Fibroblast of villous mesenchyme (primary cell): ENCODE measurements at places on chromosomes 4 and X. TPM values are rescaled to one million over a fixed set of nuclear protein-coding genes. Genes with fewer than 3 reads are reported as not detected.
A peak's percentile ranks its signal among the peaks of the same experiment; 100 is the strongest.

- DNase-seq, result peak; percentile 60
Measured at GRCh38 chrX:52574416-52575275, 57.8 kb upstream of the XAGE1B start.

DNA sequence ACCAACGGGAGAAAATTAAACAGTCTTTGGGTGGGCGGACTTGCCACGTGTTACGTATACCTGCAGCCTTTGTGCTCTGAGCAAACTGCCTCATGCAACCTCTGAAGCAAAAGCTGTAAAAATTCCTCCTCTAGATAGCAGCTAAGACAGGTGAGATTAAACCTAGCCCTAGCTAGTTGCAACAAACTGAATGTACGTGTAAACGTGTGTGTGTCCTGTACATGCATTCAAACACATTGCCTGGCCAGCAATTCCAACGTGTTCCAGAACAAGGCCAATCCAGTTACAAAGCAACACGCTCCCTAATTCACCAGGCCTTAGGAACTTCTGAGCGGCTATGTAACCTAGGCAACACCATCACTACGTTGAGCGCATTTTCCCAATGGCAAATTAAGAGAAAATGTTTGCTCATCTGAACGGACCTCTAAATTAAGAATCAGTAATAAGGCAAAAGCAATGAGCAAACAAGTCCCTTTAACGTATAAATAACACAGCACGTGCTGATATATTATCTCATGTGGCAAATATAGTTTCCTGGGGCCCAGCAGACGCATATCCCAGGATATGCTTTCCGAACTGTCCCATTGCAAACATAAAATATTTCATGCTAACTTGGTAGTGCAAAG is 792 bp downstream of the PPID start:
- DNase-seq, result peak; percentile 48

- DNase-seq, result no peak
Measured at GRCh38 chr4:112289407-112290253, 3.9 kb upstream of the TIFA start.

GRCh38 chr4:8133897-8134563 is 24.6 kb downstream of the ABLIM2 start:
- DNase-seq, result no peak

DNA sequence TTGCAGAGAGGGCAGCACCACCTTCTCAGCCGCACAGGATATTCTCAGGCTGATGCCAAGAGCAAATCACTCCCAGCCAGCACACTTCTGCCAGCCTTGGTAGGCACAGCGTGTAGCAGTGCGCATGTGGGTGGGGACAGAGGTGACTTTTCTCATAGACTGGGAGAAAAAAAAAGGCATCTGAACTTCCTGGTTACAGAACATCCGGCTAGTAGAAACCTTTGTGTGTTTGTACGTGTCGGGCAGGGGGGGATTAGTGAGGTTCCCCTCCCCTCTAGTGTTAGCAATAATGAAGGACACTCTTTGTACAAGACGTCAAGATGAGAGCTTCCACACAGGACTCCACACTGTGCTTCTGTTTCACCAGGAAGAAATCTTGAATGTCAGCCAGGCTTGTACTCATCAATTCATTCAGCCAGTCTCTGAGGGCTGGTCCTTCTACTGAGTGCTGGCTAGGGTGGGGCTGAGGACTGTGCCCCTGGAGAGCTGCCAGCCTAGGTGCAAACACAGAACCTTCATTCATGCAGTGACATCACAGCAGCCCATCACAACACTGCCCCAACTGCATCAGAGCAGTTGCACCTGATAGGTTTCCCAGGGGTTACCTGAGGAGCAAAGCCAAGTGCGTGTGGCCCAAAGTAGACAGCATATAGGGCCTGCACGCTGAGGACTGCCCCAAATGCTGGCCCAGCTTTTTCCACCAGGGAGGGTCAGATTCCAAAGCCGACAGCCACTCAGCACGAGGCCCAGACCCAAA is 34.7 kb downstream of the SLC25A5 start:
- DNase-seq, result no peak

DNA sequence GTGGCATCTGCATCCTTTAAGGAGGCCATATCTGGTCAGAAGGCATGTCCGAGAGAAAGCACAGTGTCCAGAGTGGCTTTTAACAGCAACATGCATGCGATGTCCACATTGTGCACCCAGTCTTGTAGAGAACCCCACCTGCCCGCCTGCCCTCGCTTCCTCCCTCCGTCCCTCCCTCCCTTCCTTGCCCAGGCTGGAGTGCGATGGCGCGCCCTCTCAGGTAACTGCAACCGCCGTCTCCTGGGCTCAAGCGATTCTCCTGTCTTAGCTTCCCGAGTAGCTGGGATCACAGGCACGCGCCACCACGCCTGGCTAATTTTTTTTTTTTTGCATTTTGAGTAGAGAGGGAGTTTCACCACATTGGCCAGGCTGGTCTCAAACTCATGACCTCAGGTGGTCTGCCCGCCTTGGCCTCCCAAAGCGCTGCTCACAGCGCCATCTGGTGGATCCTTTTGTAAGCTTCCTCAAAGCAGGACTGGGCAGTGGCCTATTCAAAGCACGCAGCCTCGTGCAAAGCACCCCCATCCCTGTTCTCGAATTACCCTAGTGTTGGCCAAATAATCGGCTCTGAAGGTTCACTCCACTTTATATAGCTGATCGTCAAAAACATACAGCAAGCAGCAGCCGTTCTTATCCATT is 15.0 kb downstream of the BRCC3 start:
- DNase-seq, result peak; percentile 25

- DNase-seq, result no peak
Measured at GRCh38 chr4:126136922-126137781, 822.4 kb downstream of the FAT4 start.

- no peak for DNase-seq
Measured at GRCh38 chr4:186553717-186554116, 1.6 kb downstream of the MTNR1A start.

DNA sequence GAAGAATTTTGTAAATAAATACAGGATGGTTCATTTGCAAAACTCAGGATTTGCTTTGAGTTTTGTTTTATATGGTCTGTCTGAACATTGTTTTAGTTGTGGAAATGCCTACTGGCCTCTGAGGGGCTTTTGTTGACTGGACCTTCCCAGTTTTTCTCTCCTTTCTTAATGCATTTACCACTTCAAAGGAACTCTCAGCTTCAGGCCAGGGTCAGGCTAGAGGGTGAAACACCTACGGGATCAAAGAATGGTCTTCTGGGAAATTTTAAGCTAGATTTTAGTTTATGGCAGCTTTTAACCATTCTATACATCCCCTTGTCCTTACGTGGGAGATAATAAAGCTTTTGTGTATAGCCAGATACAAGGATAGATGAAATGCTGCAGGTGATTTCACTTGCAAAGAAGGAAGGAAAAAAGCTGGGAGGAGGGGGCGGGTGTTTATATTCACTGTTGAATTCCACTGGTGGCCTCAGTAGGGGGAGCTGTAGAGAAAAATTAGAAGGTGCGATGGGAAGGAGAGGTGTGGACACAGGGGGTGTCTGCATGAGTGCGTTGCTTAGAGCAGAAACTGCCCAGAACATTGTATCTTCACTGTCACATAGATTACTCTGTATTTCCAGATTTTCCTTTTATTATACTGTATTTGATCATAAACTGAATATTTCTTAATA is 151.8 kb downstream of the TSPAN5 start:
- DNase-seq, result no peak

DNA sequence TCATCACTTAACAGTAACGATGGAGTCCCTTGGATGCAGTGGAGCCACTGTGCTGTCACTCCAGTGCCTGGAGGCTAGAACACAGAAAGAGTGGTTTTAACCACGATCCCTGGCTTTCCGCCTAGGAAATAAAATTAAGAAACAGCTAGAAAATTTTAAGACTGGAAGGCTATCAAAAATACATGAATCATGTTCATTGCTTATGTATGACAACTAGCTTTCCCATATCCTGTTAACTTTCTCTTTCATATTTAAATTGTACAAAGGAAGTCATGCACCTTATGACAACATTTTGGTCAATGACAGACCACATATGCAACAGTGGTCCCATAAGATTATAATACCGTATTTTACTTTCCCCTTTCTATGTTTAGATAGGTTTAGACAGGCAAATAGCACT is 115.1 kb downstream of the GALNTL6 start:
- DNase-seq, result no peak

DNA sequence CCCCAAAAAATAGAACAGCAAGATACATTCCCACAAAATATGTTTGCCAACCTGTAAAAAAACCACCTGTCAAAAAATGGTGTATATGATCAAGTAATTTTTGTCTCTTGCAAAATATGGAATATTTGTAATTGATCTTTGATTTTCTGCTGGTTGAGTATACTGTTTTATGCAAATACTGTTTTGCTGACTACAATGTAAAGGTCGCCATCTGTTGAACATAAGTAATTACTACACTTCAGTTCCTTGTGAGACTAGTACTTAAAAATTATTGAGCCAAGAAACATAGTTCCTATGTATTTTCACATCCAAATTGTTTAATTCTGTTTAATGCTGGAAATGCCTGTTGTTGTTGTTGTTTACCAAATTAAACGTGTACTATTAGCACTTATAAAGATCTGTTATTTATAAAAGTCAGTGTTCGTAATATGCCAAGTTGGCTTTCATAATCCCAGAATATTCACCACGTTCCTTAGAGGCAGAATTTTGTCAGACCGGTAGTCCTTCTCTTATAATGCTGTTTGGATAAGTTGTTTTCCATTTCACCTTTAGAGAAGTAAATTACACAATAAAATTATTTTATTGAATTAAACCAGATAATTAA is 144.2 kb downstream of the PDLIM5 start:
- DNase-seq, result peak; percentile 72

GRCh38 chr4:138869631-138870030 is 145.9 kb upstream of the NOCT start:
- no peak for DNase-seq

DNA sequence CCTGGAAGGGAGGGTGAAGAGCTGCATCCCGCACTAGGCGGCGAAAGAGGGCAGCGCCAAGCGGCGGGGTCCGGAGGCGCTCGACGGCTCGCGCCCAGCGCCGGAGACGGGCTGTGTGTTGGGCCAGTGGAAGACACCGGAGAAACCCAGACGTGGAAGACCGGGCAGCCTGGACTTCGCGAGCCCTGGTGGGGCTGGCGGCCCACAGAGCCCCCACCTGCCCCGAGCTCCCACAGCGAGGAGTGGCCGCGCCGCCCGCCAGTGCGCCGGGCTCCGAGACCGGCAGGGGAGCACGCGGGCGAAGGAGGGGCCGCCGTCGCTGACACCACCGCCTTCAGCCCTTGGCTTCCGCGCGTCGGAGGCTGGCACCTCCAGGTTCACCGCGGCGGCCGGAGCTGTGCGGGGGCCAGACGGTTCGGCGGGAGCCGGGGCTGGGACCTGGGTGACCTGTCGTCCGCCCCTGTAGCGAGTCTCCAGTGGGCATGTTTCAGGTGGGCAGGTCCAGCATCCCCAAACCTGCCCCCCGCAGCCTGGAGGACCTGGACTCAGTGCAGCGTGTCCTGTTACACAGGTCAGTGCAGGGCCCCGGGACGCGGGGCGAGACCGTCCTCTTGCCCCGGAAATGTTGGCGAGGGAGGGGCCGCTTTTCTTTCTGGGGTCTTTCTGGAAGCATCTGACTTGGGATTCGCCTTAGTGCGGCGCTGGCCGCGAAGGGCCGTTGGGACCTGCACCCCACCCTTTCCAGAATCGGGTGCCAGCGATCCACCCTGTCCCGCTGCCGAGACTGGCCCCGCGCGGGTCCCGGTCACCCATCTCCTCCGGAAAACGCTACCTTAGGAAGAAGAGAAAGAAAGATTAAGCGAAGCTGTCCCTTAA is 9.6 kb upstream of the INTU start:
- DNase-seq, result peak; percentile 11

- no peak for DNase-seq
Measured at GRCh38 chr4:76283900-76284299, 22.6 kb upstream of the STBD1 start.

GRCh38 chr4:169428376-169428775 is 157.6 kb upstream of the SH3RF1 start:
- peak; percentile 13 for DNase-seq

DNA sequence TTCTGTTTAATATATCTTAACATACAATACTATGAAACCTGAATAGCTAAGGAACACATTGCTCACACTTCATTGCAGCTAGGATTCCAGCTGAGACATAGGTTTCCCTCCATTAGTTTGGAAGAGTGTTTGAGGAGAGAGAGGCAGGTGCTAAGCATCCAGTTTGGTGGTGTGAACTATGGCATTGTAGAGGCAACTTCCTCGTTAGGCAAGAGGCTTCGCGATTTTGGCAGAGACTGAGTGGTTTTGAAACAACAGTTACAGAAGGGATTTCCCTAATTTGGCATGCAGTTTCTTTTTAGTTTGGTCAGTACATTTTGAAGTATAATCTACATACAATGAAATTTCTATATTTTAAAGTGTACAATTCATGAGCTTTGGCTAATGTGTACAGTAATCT is 117.1 kb upstream of the BMP3 start:
- no peak for DNase-seq

GLRB gene
- 6.8 and 16.4 TPM in 2 replicates for total RNA-seq

CXCL5 gene
- 0.32 and 2.2 TPM in 2 replicates for total RNA-seq

OPRPN gene
- total RNA-seq, result not detected in 2 replicates

CT45A1 gene
- not detected in 2 replicates for total RNA-seq

GAGE12F gene
- total RNA-seq, result not detected in 2 replicates

ARMCX2 gene
- total RNA-seq, result 63.8 and 76.4 TPM in 2 replicates

PCDH18 gene
- total RNA-seq, result 181 and 278 TPM in 2 replicates

SLC16A2 gene
- 10.6 and 10.8 TPM in 2 replicates for total RNA-seq

RBMX gene
- 173 and 209 TPM in 2 replicates for total RNA-seq

MEPE gene
- total RNA-seq, result not detected in 2 replicates
